ENCODE measurements at places on chromosomes 11 and 22. TPM values are rescaled to one million over a fixed set of nuclear protein-coding genes. Genes with fewer than 3 reads are reported as not detected.
A peak's percentile ranks its signal among the peaks of the same experiment; 100 is the strongest.

LIN7C gene
- polyA plus RNA-seq = 30.5 TPM

LRRC32 gene
- 48.8 TPM for polyA plus RNA-seq

DNA sequence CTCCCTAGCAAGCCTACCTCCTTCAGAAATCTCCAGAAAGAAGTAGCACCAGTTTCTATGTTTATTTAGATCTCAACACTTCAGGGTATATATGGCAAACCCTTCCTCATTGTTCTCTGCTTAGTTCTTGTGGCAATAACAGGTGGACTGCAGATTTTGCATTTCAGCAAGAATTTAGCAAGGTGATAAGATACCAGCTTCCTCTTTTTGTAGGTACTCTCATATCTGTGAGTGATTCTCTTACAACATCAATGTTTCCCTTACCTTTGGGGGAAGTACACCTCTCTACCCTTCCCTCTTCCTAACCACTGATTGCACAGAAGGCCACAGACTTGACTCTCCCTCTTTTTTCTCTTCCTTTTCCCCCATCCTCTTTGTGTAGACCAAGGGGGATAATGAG, 230.9 kb upstream of the SESN3 start:
- DNase-seq = no peak

DNA sequence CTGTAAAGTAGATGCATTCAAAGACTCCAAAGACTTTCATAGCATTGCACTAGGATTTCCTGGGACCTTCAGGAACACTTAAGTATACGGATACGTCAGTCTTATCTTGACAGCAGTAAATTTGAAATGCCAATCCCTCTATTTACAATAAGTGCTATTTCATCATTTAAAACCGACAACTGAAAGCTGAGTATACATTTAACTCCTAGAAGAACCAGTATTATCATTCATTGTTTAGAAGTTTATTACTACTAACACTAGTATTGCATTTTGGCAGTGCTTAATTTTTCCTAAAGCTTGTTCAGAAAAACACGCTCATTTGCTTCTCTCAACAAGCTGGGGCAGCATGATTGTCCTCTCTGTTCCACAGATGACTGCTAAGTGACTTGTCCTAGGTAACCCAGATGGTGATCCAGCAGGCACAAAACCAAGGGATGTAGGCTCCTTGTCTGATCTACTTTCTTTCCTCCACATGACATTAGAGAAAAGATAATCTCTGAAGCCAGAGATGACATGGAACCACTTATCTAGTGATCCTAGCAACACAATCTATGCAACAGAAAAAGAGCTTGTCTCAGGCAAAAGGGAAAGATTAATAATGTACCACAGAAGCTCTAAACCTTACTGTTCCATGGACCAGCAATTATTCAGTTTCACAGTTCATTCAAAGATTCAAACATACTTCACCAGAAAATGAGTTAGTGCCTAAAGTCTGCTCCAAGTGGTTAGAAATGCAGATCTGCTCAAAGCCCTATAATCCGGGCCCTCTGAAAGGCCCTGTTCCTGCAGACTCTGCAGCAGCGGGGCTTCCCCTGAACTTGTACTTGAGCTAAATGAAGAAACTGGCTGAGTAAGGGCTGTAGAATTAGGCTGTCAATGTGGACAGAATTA, 5.2 kb downstream of the MAML2 start:
- DNase-seq = no peak

DNA sequence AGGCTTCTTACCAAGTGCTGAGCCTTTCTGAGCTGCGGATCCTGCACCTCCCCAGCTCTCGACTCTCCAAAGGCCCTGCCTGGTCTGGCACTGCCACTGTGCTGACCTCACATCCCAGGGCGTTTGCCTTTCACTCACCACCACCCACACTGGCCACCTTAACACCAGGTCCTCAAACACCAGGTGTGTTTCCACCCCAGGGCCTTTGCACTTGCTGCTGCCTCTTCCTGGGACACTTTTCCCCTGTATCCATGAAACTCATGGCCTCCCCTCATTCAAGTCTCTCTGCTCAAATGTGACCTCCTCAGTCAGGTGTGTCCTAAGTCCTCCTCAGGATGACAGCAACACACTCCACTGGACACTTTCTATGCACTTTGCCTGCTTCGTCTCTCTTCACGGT, 51.4 kb upstream of the ANO1 start:
- DNase-seq = no peak

TIGD3 gene
- polyA plus RNA-seq = 0.60 TPM

DNA sequence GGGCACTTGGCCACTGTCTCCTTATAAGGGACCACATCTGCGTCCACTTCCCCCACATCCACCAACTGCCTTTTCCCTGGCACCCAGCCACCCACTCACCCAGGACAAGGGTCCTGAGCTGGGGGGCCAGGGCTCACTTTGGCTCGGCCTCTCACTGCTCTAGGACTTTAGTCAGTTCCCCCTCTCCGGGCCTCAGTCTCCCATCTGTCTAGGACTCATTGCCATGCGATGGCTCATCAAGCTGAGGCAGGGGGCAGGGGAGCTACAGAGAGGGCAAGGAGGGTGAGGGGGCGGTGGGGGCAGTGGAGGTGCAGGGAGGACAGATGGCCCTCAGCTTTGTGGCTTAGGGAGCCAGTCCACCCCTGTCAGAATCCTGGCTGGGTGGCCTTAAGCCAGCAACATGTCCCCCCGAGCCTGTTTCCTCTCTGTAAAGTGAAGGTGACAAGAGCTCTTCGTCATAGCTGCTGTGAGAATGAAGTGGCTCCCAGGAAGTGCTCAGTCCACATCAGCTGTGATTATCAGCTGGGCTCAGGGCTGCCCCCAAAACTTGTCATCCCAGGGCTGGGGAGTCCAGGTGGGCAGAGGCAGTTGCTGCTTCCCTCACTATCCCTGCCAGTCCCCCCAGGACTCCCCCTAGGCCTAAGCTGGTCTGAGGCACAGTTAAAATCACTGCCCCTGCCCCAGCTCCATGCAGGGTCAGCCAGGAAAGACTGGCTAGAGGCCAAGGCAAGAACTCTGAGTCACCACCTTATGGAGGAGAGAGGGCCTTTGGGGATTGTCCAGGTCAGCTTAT, 14.9 kb downstream of the RAC2 start:
- DNase-seq = no peak

PIK3IP1 gene
- 10.6 TPM for polyA plus RNA-seq

CENPM gene
- 15.6 TPM for polyA plus RNA-seq

- peak; percentile 89 for DNase-seq
Measured at GRCh38 chr11:72814286-72815109, at the start of gene ATG16L2. TSS of gene ATG16L2 (plus strand) at chr11:72814411. CDS start at chr11:72814446, 35 bp downstream.

DNA sequence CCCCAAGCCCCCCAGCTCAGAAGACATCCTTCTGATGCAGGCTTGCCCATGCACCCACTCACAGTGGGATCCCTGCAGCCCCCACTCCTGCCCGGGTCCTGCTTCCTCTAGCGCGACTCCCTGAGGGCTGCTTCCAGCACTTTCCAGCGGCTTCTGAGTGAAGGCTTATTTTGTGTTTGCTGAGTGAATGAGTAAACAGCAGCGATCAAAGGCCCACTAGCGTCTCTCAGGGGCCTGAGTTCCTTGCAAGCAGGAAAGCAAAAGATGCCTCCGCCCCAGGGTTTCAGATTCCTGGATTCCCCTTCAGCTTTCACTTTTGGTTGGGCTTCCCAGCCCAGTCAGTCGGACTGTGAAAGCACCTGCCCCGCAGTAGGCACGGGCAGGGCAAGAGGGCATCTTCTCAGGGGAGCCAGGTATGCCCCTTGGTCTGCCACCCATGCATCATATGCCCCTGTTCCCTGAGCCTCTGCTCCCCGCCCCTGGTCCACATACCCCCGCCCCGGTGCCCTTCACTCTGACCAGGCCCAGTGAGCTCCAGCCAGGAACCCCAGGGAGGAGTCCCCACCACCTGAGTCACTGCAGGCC, 9.2 kb downstream of the FADD start:
- no peak for DNase-seq

DNA sequence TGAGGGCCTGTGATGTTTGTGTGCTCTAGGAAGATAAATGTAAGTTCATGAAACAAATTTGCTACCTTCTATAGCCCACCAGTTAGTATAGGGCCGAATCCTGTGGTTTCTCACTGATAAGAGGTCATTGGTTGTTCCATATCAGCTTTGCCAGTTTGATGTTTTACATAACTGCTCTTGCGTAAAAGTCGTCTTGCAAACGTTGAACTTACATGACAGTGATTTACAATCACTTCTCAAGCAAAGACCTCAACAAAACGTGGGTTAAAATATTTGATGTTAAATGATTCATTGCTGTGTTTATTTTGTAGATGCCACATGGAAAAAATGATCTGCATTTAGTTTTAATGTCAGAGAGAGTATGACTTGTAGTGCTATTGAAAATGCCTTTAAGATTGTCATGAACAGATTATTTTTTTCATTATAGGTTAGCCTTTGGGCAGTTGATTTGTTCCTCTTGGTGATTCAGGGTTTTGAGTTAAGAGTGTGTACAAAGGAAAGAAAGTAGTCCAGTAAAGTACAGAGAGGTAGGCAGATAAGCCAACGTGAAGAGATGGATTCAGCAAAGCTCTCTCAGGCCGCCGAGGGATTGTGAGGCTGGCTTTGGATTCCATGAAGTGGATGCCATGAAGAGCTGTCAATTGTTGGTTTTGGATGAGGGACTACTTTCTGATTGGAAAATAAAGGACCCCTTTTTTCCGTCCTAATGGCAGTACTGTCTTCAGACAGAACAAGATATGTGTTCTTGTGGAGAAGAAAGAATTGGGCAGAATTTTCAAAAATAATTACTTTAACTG, 2.6 kb downstream of the EWSR1 start:
- no peak for DNase-seq

RIN1 gene
- polyA plus RNA-seq = 1.6 TPM

- DNase-seq = no peak
Measured at GRCh38 chr11:15662285-15662684, 547.6 kb downstream of the INSC start.

DNA sequence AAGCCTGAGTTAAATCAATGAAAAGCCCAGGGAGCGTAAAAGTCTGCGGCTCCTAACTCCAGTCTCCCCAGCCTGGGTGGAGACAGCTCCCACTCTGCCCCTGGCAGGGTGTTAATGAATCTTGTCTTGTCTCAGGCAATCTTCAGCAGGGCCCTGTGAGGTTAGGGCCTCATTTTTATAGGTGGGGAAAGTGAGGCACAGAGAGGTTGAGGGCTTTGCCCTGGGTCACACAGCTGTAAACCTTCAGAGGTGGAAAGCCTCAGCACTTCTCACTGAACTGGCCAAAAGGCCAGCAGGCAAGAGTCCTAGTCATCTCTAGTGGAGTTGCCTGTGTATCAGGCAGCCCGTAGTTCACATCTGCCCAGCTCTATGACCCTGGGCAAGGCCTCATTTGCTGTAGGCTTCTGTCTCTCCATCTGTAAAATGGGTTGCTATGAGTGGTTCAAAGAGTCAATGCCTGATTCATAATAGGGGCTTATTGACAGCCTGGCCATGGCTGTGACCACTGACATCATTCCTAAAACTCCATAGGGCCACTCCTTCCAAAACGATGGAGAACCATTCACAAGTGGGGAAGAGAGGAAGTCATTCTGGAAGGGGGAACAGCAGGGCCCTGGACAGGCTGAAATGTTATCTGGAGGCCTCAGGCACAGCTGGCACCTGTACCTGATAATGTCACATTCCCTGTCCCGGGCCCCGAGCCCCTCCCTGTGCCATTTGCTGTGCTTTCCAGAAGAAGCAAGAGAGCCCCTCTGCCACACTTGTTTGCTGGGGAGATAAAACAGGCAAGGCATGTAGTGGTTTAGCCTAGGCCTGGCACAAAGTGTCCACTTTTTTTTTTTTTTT, 6.0 kb downstream of the CBX7 start:
- no peak for DNase-seq

All from left kidney (tissue), 8 donors.